ENCODE measurements at places on chromosomes 4 and X. TPM values are rescaled to one million over a fixed set of nuclear protein-coding genes. Genes with fewer than 3 reads are reported as not detected.

Gene SOWAHB
- under 0.01 TPM for total RNA-seq

Gene TMEM271
- total RNA-seq, result not detected

Gene VSIG4
- total RNA-seq, result not detected

Gene CXCL3
- total RNA-seq, result 2.5 TPM
